ENCODE measurements at places on chromosomes 11 and 22. TPM values are rescaled to one million over a fixed set of nuclear protein-coding genes. Genes with fewer than 3 reads are reported as not detected.

The OR51B5 gene
- 0.15 TPM for total RNA-seq

The LRRC56 gene
- 0.93 TPM for total RNA-seq

The SHISAL1 gene
- 0.10 TPM for total RNA-seq

The SEPTIN3 gene
- not detected for total RNA-seq

The DEUP1 gene
- total RNA-seq: not detected

The MAPK8IP1 gene
- 8.0 TPM for total RNA-seq

The MEI1 gene
- total RNA-seq: 0.53 TPM

The CRYBA4 gene
- not detected for total RNA-seq

The TESMIN gene
- 0.70 TPM for total RNA-seq

The GGTLC3 gene
- total RNA-seq: not detected

The SCN3B gene
- not detected for total RNA-seq

The SAA4 gene
- 738 TPM for total RNA-seq

The CYTH4 gene
- total RNA-seq: 5.2 TPM

The LAYN gene
- total RNA-seq: 0.73 TPM

The TCIRG1 gene
- 66.5 TPM for total RNA-seq

The ARVCF gene
- total RNA-seq: 18.7 TPM

The SLC22A25 gene
- total RNA-seq: 33.5 TPM

The P4HA3 gene
- 0.23 TPM for total RNA-seq

The CDC45 gene
- 0.65 TPM for total RNA-seq

The PGA5 gene
- total RNA-seq: 0.18 TPM

The NTM gene
- not detected for total RNA-seq

The IGLL5 gene
- total RNA-seq: 1.2 TPM

The OR8D1 gene
- not detected for total RNA-seq
